Upper lobe of right lung (tissue), 1 donor: ENCODE measurements at places on chromosomes 5 and 9.

- peak; percentile 66 for DNase-seq
Measured at GRCh38 chr9:110874963-110875674, 163.2 kb downstream of the LPAR1 start.

DNA sequence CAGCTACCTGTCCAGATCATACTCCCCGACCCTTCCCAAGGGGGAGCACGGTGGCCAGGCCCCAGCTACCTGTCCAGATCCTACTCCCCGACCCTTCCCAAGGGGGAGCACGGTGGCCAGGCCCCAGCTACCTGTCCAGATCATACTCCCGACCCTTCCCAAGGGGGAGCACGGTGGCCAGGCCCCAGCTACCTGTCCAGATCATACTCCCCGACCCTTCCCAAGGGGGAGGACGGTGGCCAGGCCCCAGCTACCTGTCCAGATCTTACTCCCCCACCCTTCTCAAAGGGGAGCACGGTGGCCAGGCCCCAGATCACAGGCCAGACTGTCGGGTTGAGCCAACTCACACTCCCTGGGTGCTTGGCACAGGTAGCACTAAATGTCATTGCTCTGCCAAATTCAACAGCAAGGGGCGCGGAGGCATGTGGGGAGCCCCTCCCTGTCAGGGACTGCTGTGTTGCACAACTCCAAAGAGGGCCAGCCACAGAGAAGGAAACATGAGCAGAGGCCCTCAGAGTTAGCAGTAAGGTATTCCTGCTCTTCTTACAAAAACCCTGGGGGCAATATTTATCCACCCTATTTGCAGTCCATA lies 136.9 kb downstream of the OLFM1 start:
- peak; percentile 82 for DNase-seq

- DNase-seq, result no peak
Measured at GRCh38 chr9:91053824-91054223, 252.2 kb downstream of the SYK start.

DNA sequence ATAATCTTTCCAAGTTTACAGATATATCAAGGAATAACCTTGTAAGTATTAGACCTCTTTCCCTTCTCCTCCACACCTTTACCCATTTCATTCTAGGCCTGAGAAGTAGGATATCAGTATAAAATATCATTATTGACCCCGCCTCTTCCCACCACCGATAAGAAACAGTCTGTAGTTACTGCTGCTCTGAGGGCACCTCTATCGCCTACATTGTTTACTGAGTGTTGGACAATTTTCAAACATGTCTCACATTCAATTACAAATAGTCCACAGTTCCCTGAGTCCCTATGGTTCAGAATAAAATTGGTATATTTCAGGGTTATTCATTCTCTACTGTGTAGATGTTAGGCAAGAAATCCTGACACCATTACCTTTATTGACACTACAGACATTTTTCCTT lies 73.4 kb downstream of the TEK start:
- DNase-seq, result no peak

DNA sequence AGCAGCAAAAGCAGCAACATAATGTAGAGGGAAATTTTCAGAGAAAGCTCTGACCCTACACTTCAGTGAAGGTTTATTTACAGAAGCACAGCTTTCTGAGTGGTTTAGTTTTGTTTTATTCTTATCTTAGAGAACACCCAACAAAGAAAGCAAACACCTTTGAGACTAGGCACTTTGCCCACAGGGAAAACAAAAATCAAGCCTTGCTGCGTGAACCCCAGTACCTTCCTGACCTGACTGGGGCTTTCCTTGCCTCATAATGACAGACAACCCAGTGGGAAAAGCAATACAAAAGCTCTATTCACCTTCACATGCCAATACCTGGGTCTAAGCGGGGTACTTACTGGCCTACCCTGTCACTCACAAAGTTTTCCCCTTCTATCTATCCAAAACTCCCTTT lies 189.8 kb downstream of the HINT1 start:
- no peak for DNase-seq

GRCh38 chr5:142823806-142824205 lies 53.6 kb downstream of the ARHGAP26 start:
- DNase-seq, result no peak

- DNase-seq, result no peak
Measured at GRCh38 chr5:162248107-162248713, 180.6 kb downstream of the GABRG2 start.

DNA sequence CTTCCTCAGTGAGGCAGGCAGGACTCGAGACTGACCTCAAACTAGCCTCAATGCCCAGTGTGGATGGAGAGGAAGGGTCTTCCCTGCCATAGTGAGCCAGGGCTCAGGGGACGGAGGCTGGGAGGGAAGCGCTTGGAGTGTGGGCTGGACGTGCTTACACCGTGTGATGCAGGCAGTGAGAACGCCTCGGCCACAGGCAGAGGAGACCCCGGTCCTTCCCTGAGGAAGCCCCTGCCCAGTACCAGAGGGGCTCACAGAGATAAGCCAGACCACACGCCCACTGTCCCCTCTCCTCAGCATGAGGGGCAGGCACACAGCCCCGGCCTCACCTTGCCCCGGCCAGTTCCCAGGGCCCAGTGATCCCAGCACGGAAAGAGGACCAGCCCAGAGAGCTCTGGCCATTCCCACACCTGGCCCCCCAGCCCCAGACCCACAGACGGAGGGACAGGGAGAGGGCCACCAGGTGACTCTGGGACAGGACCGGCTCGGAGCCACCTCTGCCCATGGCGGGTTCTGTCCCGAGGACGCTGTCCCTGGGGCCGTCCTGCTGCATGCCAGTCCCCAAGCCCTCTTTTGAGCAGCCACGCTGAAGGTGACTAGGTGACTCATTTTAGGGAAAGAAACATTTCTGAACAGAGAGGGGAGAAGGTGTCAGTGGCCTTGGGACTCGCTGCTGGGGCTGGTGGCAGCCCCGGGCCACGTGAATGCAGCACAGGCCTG lies 6.0 kb upstream of the NSMF start:
- DNase-seq, result peak; percentile 58

GRCh38 chr5:135497971-135498636 lies 37.7 kb downstream of the NEUROG1 start:
- no peak for DNase-seq

DNA sequence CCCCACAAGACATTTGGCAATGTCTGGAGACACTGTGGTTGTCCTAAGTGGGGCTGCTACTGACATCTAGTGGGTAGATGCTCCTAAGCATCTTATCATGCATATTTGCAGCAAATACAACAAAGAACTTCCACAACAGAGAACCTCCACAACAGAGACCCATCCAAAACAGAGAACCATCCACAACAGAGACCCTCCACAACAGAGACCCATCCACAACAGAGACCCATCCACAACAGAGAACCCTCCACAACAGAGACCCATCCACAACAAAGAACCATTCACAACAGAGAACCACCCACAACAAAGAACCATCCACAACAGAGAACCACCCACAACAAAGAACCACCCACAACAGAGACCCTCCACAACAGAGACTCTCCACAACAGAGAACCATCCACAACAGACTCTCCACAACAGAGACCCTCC lies 32.8 kb downstream of the ARPC5L start:
- DNase-seq, result no peak

GRCh38 chr9:129491487-129491855 lies 129.4 kb downstream of the C9orf50 start:
- DNase-seq, result peak; percentile 83

GRCh38 chr5:156330141-156330870 lies 3.3 kb downstream of the SGCD start:
- no peak for DNase-seq

GRCh38 chr5:175356428-175356827 lies 87.6 kb downstream of the DRD1 start:
- no peak for DNase-seq

DNA sequence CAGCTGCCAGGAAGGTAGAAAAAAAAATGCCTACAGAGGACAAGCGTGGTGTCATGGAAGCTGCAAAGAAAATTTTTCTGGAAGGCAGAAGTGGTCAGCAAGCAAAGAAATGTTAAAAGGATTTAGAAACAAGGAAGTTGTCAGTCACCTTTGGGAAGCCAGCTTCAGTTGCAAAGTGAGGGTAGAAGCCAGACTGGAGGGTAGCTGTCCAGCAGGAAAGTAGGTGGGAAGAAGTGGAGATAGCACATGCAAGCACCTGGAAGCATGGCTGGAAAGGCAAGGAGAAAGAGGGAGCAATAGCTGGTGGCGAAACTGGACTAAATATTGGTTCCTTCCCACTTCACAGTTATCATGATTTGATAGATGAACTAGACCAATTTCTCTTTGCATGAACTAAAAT lies 54.3 kb downstream of the ADRB2 start:
- DNase-seq, result no peak

DNA sequence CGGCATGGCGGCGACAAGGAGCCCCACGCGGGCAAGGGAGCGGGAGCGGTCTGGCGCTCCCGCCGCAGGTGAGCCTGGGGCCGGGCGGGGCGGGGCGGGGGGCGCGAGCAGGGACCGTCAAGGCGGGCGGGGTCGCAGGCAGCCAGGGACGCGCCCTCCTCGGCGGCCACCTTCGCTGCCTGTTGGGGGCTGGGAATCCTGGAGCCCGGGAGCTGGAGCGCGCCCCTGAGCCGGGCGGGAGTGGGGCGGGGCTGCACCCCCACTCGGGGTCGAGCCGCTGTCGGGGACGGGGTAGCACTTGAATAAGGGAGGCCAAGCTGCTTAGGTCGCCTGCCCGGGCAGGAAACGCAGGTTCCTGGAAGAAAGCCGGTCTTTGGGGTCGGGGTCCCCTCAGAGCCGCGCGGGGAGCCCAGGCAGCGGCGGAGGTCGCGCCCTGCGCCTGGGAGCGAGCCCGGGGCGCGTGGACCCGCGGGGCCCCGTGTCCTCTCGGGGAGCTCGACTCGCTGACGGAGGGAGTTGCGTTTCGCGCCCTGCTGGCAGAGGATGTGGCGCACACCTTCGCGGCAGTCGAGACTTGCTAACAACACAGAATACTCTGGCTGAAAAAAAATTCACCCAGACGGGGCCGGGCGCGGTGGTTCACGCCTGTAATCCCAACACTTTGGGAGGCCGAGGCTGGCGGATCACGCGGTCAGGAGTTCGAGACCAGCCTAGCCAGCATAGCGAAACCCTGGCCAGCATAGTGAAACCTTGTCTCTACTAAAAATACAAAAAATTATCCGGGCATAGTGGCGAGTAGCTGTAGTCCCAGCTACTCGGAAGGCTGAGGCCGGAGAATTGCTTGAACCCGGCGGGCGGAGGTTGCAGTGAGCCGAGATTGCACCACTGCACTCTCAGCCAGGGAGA lies 552 bp downstream of the OTULINL start:
- DNase-seq, result peak; percentile 89

- DNase-seq, result no peak
Measured at GRCh38 chr9:91256235-91256634, 105.5 kb downstream of the AUH start.

GRCh38 chr5:98942847-98943246 lies 14.0 kb upstream of the CHD1 start:
- no peak for DNase-seq

- DNase-seq, result no peak
Measured at GRCh38 chr5:16483361-16483760, 17.8 kb upstream of the ZNF622 start.

DNA sequence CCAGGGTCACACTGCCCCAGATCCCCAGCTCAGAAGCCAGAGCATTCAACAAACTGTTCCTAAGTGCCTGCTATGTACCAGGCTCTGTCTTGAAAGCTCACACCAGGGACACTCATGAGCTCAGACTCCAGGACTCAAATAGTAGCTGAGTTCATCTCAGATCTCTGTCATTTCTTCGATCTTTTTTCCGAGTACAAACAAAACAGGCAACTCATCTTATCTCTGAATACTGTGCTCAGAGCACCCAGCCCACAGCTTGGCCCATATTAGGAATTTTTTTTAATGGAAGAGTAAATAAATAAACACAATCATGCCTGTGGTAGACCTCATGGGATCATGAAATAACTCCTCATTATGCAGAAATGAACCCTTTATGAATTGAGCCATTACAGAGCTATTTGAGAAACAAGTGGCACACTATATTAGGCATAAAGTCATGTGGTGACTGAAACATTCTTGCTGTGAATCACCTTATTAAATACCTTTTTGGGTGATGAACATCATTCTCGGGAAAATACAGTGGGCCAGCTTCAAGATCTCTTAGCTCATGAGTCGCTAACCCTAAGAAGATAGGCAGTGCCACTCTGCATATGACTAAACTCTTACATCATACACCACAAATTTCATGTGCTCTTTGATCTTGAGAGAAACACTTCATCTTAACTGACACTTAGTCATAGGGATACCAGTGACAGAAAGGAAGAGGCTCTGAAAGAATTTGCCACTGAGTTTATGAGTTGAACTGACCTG lies 9.9 kb downstream of the SH3RF2 start:
- DNase-seq, result no peak

DNA sequence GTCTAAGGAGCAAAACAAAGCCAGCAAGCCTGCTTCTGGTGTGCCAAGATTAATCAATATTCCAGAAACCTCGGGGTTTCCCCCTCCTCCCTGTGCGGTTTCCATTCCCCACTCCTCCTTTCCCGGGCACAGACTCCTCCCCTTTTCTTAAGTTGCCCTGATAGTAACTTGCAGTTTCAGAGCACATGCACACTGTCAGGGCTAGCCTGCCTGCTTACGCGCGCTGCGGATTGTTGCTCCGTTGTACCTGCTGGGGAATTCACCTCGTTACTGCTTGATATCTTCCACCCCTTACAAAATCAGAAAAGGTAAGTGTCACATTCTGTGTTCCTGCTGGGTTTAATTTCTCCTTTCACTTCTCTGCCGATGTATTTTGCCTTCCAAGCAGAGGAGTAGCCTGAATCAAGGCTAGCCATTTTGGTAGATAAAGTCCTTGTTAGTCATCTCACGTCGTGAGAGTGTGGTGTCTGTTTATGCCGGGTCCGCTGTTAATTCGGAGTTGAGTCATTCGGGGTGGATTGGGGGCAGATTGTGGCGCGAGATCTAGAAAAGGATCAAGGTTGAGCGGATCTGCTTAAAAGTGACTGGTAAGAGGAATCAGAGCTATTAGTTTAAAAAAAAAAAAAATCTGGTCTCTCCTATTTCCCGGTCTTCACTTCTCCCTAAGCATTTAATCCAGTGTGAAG lies at the start of gene SLC1A3:
Gene SLC1A3, plus strand, starts transcription at position 179 of the 686 bp plus-strand sequence. CDS start 1,818 bp downstream, outside the sequence.
- DNase-seq, result peak; percentile 71

DNA sequence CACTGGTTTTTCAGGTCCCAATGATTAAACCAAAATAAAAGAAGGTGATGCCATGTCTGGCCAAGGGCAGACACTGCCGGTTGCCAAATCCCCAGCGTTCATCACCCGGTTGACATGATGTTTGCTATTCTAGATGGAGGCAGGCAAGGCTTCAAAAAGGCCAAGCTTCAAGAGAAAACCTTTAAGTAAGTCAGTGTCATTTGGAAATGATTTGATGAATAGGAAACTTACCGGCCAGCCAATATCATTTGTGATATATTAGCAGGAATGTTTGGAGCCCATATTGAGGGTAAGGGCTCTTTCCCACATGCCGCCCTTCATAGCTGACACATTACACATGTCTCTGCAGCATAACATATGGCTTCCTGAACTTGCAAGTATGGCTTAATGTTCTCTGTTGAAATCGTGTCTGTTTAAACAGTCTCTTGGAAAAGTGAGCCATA lies 89.5 kb upstream of the TTC23L start:
- no peak for DNase-seq

DNA sequence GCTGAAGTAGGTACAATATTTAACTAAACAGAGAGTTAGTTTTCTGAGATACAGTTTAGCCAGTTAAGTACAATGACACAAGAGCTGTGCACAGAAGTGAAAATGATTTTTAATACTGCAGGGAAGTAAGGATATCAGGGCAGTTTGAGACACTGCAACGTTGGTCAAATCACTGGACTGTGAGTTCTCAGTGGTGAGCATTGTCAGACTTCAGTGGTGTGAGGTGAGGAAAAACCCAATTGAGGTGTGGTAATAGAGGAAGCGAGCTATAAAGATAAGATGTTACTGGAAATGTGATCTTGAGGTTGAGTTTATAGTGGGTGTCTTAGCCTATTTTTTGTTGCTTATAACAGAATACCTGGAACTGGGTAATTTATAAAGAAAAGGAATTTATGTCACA lies 12.8 kb upstream of the FBXL7 start:
- no peak for DNase-seq
